NCI-H2171 treated with DMSO at 0.1 percent for 48 hours (cell line): ENCODE measurements at places on chromosomes 13 and 19.

DNA sequence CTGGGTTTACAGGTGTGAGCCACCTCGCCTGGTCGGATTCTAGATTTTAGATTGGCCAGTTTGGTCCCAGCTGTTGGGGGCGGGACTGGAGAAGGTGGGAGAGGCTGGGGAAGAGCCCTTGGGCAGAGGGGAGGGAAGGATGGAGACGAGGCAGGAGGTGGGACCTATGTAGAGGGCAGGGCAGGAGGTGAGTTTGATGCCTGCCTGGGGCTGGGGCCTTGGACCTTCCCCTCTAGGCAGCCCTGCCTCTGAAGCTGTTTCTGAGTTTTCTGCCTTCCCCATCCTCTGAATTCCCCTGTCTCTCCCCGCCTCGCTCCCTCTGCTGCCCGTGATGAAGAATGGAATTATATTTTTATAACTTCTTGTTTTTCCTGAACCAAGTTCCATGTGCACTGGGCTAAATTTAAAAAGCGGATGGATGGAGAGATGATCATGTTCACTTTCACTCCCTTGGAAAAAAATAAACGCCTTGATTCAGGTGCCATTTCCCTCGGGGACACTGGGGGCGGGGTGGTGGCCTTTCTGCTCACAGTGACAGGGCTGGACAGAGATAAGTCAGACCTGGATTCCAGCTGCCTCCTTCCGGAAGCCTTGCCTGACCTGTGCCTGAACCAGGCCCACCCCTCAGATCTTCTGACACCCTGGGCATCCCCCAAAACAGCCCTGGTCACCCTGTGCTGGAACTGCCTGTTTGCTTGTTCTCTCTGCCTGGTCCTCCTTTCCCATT lies 16.5 kb upstream of the TNFAIP8L1 start:
- DNase-seq = peak; percentile 36

- peak; percentile 16 for DNase-seq
These were observed 6.9 kb downstream of the S1PR5 start for GRCh38 chr19:10510301-10510802.

DNA sequence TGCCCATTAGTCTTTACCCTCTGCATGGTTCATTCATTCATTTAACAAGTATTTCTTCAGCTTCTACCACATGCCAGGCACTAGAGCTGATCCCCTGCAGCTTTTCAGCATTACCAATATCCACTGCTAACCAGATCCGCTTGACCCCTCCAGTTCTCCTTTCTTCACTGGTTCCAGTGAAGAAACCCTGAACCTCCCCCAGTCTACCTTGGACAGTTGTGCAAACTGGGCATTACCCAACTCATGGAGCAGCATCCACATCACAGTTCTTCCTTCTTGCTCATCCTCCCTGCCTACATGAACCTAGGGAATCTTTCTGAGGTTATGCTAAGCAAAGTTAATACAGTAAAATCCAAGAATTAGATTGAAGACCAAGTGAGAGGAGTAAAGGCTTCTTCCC lies 78.7 kb upstream of the SERP2 start:
- no peak for DNase-seq

- no peak for DNase-seq
These were observed 25.9 kb downstream of the FAM216B start for GRCh38 chr13:42807241-42807640.

DNA sequence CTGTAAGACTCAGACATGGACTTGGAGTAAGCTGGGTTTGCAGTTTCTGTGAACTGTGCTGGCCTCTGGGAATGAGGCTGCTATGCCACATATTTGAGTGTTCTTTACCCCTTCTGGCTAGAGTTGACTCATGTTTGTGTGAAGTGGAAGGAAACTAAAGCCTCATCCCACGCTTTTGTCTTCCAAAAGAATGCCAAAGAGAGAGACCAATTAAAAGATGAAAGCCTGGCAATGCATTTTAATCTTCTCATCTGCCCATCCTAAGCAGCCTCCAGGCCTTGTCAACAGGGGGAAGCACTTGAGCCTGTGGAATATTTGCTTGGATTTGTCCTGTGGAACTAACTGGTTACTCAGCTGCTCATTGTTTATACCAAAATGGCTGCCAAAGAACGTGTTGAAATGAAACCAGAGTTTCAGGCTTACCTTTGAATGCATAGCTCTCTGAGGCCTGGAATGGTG lies 49.1 kb downstream of the LMO7 start:
- no peak for DNase-seq

DNA sequence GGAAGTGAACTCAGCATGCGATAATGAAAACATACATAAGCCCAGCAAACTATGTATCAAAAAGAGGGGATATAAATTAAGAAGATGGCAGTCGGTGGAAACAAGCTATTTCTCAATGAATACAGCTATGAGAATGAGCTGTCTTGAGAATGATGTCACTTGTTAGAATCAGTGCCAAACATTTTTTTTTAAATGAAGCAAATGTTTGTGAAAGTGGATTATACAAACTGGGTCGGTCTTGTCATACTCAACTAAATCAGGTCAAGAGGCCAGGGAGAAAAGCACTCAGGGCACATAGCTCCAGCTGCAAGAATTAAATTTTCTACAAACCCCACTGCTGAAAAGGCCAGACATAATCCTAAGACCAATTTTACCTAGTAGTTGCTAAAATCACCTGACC lies 1048.4 kb downstream of the SLITRK1 start:
- no peak for DNase-seq

GRCh38 chr19:31119951-31120690 lies 229.1 kb downstream of the TSHZ3 start:
- no peak for DNase-seq

DNA sequence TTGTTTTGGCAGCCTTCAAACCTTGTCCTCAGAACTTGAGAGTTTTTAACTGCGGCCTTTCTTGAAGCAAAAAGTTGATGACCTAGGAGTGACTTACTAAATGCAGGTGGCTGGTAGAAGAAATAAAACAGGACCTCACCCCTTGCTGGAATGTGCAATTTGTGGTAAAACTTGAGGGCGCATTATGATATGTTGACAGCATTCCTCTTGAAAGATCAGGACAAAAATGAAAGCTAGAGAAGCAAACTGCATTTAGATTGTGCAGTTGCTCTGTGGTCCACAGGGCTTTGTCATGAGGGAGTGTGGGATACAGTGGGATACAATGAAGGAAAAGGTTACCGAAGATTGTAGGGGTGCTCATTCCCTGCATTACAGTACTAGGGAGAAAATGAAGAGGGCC lies 504.2 kb downstream of the GPC6 start:
- DNase-seq = no peak

- DNase-seq = no peak
These were observed 4.1 kb downstream of the CRYL1 start for GRCh38 chr13:20521364-20522115.

DNA sequence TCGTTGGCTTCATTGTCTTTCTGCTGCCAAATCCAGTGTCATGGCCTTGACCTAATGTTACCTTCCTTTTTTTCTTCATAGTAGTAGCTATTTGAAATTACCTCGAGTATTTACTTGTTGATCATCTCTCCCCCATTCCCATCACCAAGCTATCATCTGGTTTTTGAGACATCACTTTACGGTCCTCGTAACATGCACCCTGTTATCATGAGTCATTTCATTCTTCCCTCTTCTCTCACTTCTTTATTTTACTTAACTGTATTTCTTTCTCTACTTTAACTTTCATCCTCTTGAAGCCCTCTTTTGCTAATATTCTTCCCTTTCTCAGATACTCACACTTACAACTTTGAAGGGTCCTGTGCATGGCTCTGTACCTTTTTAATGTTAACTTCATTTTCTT lies 31.8 kb downstream of the TPP2 start:
- no peak for DNase-seq
